ENCODE measurements at places on chromosomes 1 and 21.

GRCh38 chr1:205473966-205474365 is 18.1 kb upstream of the BLACAT1 start:
- DNase-seq, result no peak

GRCh38 chr1:201218409-201218808 is 27.8 kb downstream of the IGFN1 start:
- no peak for DNase-seq

GRCh38 chr1:201634261-201634660 is 95.3 kb downstream of the NAV1 start:
- DNase-seq, result no peak

DNA sequence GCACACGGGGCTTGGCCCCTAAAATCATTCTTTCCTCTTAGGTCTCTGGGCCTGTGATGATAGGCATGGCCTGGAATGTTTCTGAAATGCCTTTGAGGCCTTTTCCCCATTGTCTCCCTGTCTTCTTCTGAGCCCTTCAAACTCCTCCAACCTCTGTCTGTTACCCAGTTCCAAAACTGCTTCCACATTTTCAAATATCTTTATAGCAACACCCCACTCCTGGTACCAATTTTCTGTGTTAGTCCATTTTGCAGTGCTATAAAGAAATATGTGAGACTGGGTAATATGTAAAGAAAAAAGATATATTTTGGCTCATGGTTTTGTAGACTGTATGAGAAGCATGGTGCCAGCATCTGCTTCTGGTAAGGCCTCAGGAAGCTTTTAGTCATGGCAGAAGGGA is 158.8 kb downstream of the TM2D1 start:
- DNase-seq, result no peak

Data from cortex of kidney (tissue), 1 donor.